Activated CD4-positive, CD25-positive, alpha-beta regulatory T cell treated with anti-CD3 and anti-CD28 coated beads, Interleukin-2, amount 50 U/mL, for 24 hours (primary cell): ENCODE measurements at places on chromosomes 1 and 21.

DNA sequence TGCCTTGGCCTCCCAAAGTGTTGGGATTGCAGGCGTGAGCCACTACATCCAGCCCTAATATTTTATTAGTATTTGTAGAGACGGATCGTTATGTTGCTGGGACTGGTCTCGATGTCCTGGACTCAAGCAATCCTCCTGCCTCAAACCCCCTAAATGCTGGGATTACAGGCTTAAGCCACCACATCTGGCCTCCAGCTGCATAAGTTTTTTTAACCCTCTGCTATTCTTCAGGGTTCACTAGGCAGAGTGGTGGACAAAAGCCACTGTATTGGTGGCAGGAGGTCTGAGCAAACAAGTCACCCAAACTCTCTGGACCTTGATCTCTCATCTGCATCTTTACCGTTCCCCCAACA, 10.1 kb upstream of the CLIC4 start:
- no peak for ATAC-seq

DNA sequence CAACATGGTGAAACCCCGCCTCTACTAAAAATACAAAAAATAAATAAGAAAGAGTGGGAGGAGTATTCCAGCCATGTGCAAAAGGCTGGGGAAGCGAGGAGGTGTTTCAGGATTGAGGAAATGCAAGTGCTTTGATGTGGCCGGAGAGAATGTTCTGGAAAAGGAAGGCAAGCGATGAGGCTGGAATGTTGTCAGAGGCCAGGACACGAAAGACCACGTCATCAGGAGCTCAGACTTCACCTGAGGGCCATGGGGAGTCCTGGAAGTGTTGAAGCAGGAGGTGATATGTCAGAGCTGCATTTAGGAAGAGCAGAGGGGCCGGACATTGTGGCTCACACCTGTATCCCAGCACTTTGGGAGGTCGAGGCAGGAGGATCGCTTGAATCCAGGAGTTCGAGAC, 10.9 kb upstream of the THEMIS2 start:
- no peak for ATAC-seq

- no peak for ATAC-seq
Observed at GRCh38 chr1:10613861-10614260, 139.1 kb downstream of the PEX14 start.

DNA sequence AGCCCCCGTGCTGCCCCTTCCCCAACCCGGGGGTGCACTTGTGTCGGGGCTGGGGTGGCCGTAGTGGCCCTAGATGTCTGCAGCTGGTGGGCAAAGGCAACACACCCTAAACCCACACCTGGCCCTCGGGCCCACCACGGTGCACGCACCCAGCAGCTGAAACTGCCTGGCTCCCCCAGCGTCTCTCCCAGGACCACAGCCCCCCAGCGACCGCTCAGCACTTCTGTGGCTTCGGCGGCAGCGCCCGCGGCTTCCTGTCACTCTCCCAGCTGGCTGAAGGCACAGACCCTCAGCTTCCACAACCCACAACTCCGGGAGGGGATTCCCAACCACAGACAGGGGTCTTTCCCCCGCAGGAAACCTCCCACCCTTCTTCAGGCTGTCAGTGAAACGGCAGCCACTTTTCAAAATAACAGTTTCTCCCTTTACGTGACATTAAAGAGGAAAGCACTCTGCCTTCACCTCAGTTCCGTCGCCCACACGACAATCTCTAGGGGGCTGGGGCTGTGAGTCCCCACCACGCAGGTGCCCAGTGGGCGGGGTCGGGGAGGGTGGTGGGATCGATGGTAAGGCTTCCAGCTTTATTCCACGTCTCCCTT, 40.7 kb upstream of the COL6A2 start:
- ATAC-seq: no peak

- no peak for ATAC-seq
Observed at GRCh38 chr1:225559902-225560301, 93.0 kb downstream of the ENAH start.

DNA sequence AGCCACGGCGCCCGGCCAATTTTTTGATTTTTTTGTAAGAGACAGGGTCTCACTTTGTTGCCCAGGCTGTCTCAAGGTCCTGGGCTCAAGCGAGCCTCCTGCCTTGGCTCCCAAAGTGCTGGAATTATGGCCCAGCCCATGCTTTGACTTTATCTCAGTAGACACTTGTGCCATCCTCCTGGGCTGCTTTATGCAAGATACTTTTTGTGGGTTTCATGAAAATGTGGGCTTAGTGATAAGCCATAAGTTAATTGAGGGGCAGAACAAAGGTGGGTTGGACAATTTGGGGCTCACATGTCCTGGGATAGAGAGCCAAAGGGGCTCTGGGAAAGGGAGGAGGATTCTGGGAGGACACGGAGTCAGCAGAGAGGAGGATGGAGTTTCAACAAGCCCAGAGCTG, 22.0 kb downstream of the ALPL start:
- no peak for ATAC-seq
